ENCODE measurements at places on chromosomes 3 and 15.

- DNase-seq: no peak
These were observed 117.4 kb upstream of the ZBED2 start for GRCh38 chr3:111712294-111713167.

DNA sequence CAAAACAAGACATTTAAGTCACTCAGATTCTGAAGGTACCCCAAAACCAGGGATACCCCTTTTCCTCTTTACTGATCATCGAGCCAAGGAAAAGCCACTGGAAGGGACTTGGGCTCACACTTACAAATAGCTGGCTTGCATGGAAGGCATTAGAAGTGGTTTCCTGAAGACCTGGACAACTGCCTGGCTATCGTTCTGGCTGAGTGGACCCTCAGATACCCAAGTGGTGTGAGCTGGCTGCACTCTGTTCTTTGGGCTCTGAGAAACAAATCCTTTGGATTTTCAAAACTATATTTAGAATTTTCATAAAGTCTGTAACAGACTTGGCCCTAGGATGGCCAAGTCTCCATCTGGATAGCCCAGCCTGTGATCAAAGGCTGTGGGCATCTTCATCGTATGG, 110.1 kb upstream of the CTDSPL start:
- no peak for DNase-seq

GRCh38 chr3:180321534-180321933, 280.4 kb upstream of the TTC14 start:
- no peak for DNase-seq

DNA sequence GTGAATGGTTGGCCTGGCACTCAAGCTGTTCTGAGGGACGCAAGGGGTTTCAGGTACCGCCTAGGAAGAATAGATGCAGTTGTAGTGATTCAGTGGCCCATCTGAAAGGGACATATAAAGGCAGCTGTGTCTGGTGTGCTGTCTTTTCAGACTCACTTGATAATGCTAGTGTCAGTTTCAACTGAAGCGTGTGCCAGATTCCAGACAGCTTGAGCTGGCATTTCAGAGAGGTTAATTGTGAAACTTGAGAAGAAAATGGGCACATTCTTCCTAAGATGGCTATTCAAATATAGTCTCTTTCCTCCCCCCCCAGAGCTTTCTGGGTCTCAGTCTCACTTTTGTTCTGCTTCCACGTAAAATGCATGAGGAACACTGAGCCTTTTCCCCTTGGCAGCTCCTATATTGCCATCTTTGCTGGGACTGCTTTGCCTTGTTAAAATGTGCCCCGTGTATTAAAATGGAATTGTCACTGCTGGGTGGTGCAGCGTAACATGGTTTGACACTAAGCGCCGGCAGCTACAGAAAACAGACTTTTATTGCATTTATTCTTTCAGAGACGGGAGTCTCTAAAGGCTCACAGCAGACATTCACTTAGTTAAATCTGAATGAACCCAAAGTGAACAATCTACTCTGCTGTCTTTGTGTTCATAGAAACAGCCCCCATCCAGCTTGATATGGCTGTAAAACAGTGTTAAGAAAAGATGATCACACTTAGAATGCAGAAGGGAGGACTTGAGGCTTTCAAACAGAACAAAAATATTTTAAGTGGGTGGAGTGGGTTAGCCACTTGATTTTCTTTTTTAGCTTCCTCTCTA, 478.7 kb downstream of the RBMS3 start:
- no peak for DNase-seq

DNA sequence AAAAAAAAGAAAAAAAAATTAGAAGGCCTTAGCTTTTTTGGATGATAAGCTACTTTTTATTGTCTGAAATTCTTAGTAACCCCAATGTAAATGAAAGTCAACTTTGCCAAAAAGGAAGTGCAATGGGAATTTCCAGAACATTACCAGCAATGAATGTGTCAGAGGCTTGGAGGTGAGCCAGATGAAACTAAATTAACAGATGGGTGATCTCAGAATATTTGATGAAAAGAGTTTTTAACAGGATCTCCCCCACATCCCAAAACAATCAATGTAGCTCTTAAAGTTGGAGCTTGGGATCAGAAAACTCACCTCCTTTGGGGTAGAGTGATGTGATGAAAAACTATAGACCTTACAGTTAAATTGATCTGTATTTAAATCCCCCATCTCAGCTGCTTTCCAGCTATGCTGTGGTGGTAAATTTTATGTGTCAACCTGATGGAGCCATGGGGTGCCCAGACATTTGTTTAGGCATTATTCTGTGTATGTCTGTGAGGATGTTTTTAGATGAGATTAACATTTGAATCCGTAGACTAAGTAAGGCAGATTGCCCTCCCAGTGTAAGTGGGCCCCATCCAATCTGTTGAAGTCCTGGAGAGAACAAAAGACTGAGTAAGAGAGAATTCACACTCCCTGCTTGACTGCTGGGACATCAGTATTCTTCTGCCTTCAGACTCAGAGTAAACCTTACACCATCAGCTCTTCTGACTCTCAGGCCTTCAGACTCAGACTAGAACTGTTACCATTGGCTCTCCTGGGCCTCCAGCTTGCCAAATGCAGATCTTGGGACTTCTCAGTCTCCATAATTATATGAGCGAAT, 84.3 kb upstream of the TNFSF10 start:
- no peak for DNase-seq

GRCh38 chr3:179615458-179616173, 11.0 kb downstream of the NDUFB5 start:
- no peak for DNase-seq

- DNase-seq: no peak
These were observed 115.6 kb downstream of the GREM1 start for GRCh38 chr15:32833379-32833821.

GRCh38 chr15:42042602-42043400, 22.0 kb upstream of the PLA2G4E start:
- no peak for DNase-seq

- no peak for DNase-seq
These were observed 66.6 kb downstream of the LEO1 start for GRCh38 chr15:51904931-51905330.

- no peak for DNase-seq
These were observed 57.1 kb downstream of the CHAC1 start for GRCh38 chr15:41010345-41010744.

DNA sequence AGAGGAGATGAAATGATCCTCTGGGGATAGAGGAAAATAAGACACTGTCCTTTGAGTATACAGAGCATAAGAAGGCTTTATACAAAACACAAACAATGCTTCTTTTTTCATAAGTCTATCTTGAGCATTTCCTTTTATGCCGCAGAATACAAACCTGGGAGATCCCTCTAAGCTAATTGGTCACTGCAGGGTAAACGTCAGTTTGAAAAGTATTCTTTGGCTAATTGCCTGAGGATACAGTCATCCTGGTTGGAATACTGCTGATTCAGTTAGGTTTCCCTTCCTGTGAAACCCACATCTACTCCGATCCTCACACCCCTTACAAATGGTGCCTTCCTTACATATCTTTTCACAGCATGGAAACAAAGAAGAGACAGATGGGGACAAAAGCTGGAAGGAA, 10.6 kb downstream of the WNT5A start:
- no peak for DNase-seq

DNA sequence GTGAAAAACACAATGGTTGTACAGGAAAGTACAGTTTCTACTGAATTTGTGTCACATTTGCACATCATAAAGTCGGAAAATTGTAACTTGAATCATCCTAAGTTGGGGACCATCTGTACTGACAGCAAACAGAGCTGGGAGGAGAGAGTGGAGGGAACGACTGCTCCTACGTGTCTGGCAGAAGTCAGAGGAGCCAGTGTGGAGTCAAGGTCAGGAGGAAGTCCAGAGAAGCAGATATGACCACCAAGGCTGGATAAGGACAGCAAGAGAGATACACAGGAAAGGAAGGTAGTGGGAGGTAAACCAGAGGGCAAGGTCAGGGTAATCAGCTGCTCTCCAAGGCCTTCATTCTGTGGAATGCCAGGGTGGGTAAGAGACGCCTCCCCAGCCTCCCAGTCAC, 2.7 kb upstream of the CILP start:
- DNase-seq: no peak

DNA sequence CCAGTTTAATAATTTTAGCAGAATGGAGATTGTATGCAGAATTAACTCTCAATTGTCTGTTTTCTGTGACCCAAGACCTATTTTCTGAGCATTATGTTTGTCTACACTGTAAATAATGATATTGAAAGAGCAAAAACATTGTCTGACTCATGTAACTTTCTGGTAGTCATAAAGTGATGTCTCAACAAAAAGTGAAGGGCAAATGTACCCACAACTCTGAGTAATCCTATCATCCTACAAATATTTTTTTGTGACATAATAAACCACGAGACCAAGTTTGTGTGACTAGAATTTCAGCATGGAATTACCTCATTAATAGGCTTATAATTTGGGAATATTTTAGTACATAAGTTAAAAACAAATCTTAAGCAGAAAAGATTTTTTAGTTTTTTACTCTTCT, 15.4 kb upstream of the ABHD10 start:
- DNase-seq: no peak

- no peak for DNase-seq
These were observed 26.7 kb downstream of the FLNB start for GRCh38 chr3:58034738-58035523.

- DNase-seq: no peak
These were observed 216.1 kb downstream of the THRB start for GRCh38 chr3:24278543-24278942.

GRCh38 chr15:41814534-41814933, 13.4 kb upstream of the JMJD7 start:
- DNase-seq: no peak

GRCh38 chr3:117036259-117036799, 326.8 kb downstream of the TUSC7 start:
- no peak for DNase-seq

- no peak for DNase-seq
These were observed 46.0 kb downstream of the MEIS2 start for GRCh38 chr15:37054336-37054735.

- no peak for DNase-seq
These were observed 255.6 kb upstream of the CNTN4 start for GRCh38 chr3:1843111-1843510.

- DNase-seq: no peak
These were observed 768.7 kb downstream of the TBL1XR1 start for GRCh38 chr3:176428552-176428951.

- DNase-seq: peak; percentile 5
These were observed at the start of gene C2CD4A for GRCh38 chr15:62066663-62067447. C2CD4A (plus strand) TSS chr15:62066977; CDS start chr15:62067614, 637 bp downstream.

DNA sequence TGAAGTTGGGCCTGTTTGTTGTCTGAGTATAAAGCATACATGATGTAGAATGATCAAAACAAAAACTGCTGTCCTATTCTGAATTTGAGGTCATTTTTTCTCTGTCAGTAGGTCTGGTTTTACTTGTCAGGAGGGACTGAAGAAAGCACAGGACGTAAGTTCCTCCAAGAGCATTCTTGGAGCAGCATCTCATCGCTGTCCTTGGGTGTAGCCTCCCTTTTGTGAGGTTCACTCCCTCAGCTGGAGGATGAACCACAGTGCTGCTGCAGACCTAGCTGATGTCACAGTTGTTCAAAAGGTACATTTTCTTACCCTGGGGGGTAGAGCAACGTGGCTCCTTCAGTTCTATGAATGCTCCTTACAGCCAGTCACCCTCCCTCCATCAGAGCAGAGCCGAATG, 490.0 kb upstream of the TBL1XR1 start:
- DNase-seq: no peak

GRCh38 chr3:13868844-13869724, 10.8 kb downstream of the WNT7A start:
- DNase-seq: no peak

GRCh38 chr15:81939604-81940440, 106.0 kb downstream of the MEX3B start:
- DNase-seq: no peak

- DNase-seq: peak; percentile 53
These were observed 32.1 kb downstream of the PTH1R start for GRCh38 chr3:46909535-46910161.
